ENCODE measurements at places on chromosomes 1 and 21.

- no peak for DNase-seq
Observed at GRCh38 chr1:33898406-33898805, 34.5 kb downstream of the HMGB4 start.

GRCh38 chr1:34684266-34684665 is 70.6 kb upstream of the GJB5 start:
- DNase-seq: peak; percentile 55

GRCh38 chr1:91718368-91718767 is 167.6 kb downstream of the TGFBR3 start:
- DNase-seq: no peak

DNA sequence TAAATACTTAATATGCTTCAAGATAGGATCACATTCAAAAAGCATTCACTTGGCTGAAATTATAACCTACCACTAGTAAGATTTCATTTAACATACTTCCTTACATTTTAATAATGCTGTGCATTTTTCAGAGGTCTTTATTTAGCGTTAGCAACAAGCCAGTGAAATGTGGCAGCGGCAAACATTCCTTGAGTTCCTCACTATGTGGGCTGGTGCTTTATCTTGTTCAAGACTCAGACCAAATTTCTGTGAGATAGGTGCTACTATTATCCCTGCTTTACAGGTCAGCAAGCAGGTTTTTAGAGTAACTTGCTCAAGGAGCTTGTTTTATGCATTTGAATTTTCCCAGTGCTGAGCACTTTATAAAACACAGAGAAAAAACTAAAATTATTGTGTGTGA is 132.7 kb downstream of the PLPPR4 start:
- DNase-seq: no peak

GRCh38 chr1:210597555-210598134 is 268.9 kb downstream of the HHAT start:
- DNase-seq: no peak

GRCh38 chr1:9559673-9560072 is 20.4 kb downstream of the SLC25A33 start:
- no peak for DNase-seq

DNA sequence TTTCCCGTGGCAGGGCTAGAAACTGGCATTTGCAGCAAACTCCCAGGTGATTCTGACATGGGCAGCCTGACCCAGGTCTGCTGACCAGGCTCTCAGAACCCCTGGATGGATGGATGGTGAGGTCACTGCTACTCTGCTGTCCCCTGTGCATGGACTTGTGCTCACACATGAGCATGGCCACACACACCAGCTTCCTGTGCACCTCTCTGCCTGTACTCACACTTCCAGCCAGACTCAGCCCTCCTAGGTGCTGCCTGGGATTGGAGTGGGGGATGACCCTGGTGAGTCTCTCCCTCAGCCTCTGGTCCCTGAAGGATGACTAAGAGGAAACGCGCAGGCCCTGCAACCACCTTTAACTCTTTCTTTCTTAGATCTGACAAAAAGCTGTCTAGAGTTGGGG is 361.1 kb downstream of the HHAT start:
- DNase-seq: no peak

- DNase-seq: no peak
Observed at GRCh38 chr1:82778612-82779011, 977.9 kb downstream of the ADGRL2 start.

DNA sequence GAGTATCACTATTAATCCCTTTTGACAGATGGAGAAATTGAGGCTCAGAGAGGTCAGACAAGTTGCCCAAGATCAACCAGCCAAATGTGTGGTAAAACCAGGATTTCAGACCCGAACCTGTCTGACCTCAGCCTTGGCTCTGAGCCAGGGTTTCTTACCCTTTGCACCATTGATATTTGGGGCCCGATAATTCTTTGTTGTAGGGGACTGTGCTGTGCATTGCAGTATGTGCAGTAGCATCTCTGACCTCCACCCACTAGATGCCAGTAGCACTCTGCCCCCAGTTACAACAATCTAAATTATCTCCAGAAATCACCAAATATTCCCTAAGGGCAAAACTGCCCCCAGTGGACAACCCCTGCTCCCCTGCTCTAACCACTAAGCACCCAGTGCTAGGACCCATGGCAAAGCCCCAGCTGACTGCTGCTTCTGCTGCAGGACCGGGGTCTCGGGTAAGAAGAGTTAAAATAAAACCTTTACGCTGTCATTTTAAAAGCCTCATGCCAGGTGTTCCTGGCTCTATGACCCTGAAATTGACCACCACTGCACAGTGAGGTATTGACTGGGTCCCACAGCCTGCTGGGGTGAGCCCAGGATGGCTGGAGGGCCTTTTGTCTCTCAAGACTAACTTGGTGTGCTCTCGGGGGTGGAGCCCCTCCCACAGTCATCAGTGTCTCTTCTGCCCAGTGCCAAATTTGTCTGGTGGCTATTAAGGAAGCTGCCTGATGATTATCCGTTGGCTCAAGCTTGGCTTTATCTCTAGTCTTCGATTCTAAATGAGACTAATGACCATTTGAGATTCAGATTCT is 5.6 kb upstream of the MAN1C1 start:
- no peak for DNase-seq

DNA sequence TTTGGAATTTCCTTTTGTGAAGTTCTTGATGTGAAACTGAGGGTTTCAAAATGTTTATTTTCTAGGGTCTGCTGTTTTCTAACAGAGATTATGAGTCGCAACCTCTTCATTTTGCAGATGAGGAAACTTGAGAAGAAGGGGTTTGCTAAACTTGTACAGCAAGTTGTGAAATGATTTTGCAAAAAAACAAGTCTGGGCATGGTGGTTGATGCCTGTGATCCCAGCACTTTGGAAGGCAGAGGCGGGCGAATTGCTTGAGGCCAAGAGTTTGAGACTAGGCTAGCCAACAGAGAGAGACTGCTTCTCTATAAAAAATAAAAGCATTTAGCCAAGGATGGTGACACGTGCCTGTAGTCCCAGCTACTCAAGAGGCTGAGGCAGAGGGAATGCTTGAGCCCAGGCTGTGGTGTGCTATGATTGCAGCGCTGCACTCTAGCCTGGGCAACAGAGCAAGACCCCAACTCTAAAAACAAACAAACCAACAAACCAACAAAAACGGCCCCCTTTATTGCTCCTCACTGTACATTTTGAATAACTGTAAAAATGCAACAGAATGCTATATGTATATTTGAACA is 9.9 kb downstream of the TRIM67 start:
- DNase-seq: no peak

DNA sequence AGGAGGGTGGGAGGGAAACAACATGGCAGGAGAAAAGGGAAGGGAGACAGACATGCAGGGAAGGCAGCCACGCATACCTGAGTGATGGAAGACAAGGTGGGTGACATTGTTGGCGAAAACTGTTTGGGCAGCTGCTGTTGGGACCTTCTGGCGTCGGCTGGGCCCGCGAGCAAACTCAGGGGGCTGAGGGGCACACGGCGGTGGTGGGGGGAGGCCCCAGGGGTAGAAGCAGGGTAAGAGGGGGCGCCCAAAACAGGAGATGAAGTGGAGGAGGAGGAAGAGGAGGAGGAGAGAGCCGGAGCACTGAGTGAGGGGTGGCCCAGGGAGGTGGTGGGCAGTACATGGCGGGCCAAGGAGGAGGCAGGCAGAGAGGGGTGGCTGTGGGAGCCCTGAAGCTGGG is 4.7 kb upstream of the DENND4B start:
- no peak for DNase-seq

GRCh38 chr1:224747578-224747977 is 131.5 kb downstream of the CNIH3 start:
- DNase-seq: no peak

- no peak for DNase-seq
Observed at GRCh38 chr1:98692482-98692881, 31.0 kb downstream of the SNX7 start.
